ENCODE measurements at places on chromosomes 11 and 22. TPM values are rescaled to one million over a fixed set of nuclear protein-coding genes. Genes with fewer than 3 reads are reported as not detected.

CASP5 gene
- not detected for total RNA-seq

CCDC188 gene
- 10.1 TPM for total RNA-seq

HBB gene
- not detected for total RNA-seq

DBX1 gene
- total RNA-seq, result not detected

TNNT3 gene
- total RNA-seq, result 5.1 TPM

CST6 gene
- total RNA-seq, result not detected

PATE1 gene
- not detected for total RNA-seq

ST14 gene
- not detected for total RNA-seq

TEX12 gene
- not detected for total RNA-seq

MS4A6A gene
- not detected for total RNA-seq

AQP11 gene
- total RNA-seq, result 0.65 TPM

NRXN2 gene
- total RNA-seq, result 2.9 TPM

MEI1 gene
- total RNA-seq, result 1.3 TPM

PATE2 gene
- not detected for total RNA-seq

GAL gene
- total RNA-seq, result 0.49 TPM

OR6T1 gene
- total RNA-seq, result not detected

LINC01488 gene
- not detected for total RNA-seq

ELMOD1 gene
- total RNA-seq, result not detected

EED gene
- 11.7 TPM for total RNA-seq

HTATIP2 gene
- total RNA-seq, result 47.0 TPM

ADAMTS15 gene
- 44.9 TPM for total RNA-seq

SLC5A12 gene
- total RNA-seq, result not detected

TMPRSS13 gene
- total RNA-seq, result not detected

DEFB131B gene
- not detected for total RNA-seq

TRIM49 gene
- total RNA-seq, result not detected

RAG2 gene
- total RNA-seq, result not detected

SLC16A8 gene
- total RNA-seq, result not detected

TMEM126A gene
- 35.7 TPM for total RNA-seq

C11orf91 gene
- total RNA-seq, result not detected

FAM83F gene
- not detected for total RNA-seq

HBG1 gene
- total RNA-seq, result not detected

MCHR1 gene
- total RNA-seq, result 0.72 TPM

Data from cardiac atrium fibroblast (primary cell).